NCI-H2029 treated with DMSO at 0.1 percent for 48 hours (cell line): ENCODE measurements at places on chromosomes 12 and 14.

DNA sequence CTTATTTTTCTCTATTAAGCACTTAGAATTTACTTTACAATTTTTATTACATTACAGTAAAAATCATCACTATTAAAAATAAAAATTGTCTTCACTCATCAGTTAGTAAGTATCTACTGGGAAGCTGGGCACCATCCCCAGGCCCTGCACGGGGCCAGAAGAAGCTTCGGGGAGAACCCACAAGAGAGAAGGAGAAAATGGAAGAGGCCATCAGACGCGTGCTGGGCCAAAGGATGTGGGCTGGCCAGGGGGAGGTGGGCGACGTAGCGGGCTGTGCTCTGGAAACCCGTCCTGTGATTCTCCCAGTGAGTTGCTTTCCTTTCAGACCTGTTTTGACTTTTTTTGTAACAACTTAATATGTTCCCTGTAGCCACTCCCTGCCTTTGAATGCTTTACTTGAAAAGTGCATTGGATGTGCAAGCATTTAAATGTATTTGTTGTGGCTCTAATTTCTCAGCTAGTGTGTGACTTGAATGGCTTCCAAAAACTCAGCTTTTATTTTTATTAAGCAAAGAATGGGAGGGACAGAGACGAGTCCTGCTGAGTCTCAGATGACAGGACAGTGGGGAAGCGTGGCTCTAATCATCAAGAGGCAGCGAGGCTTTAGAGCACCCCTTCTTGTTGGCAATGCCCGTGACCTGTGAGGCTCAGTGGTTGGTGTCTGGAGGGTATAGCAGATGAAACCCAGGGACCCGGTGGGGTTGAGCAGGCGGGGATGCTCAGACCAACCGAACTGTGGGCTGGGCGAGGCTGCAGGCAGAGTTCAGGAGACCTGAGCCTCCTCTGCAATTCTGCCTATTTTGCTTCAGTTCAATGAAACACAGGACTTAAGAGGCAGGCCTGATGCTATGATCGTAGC lies 38.8 kb downstream of the SYNE3 start:
- DNase-seq: no peak

DNA sequence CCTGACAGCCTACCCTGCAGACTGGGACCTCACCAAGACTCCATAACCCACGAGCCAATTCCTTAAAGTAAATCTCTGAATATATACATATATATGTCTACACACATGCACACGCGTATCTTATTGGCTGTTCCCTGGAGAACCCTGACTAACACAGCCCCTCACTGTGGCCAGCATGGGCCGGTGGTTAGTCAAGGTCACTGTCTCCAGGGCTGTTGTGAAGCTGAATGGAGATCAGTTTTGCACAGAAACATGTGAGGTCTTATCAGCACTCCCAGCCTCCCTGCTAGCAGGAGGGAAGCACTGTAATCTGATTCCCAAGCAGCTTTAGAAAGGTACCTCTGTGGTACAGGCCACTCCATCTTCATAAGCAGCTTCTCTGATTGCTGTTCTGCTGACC lies 46.6 kb upstream of the PLEKHG6 start:
- peak; percentile 90 for DNase-seq

DNA sequence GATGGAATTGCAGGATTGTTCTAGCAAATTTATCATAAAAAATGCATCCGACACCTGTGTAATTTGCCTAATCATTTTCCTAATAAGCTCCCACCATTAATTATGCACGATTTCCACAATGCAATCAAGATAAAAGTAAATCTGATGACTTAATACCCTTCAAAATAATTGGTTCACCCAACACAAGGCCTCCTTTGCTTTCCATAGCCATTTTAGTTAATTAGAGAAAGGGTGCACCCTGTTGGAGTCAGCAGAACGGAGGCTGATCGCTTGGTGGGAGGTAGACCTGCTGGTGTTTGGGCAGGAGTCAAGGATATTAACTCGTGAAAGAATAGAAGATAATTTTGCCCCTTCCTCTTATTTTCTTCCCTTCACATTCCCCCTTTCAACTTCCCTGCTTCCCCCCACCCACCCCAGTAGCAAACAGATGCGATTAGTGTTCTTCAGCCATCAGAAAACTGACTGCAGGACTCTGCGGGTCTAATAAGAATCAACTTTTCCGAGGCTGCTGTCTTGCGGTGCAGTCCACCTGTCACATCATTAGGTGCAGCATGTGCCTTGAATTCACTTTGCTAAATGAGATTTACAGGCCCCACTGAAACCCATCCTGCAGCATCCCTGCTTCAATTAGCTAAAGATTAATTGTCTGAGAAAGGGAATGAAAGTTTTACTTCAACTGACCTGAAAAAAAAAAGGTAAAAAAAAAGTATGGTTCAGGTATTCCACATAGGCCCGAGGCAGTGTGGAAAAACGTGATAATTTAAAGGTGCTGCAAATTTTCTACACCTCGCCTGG lies 553.7 kb upstream of the LMO3 start:
- no peak for DNase-seq

- no peak for DNase-seq
These were observed 43.5 kb downstream of the LRTM2 start for GRCh38 chr12:1863823-1864222.

DNA sequence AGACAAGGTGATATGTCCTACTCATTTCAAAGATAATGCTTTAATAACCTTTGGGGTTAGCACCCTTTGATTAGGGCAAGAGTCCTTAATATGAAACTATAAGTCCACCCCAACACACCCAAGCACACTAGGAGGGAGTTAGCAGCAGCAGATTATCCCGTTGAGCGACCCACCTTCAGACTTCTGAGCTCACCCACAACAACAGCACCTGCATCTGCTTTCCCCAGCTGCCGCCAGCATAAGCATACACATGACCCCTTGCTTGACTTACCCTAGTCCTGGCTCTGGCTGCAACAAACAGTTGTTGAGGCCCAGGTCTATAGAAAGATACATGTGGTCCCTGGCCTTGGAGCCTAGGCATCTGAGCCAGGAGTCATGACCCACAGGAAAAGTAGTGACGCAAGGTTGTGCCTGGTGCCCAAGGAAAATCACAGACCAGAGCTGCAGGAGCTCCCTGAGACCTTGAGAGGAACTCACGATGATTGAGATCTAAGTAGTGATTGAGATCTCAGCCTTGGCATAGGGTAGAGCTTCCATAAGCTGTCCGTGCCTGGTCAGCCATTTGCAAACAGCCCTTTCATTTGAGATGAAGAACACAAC lies 19.0 kb downstream of the ZDHHC22 start:
- no peak for DNase-seq

DNA sequence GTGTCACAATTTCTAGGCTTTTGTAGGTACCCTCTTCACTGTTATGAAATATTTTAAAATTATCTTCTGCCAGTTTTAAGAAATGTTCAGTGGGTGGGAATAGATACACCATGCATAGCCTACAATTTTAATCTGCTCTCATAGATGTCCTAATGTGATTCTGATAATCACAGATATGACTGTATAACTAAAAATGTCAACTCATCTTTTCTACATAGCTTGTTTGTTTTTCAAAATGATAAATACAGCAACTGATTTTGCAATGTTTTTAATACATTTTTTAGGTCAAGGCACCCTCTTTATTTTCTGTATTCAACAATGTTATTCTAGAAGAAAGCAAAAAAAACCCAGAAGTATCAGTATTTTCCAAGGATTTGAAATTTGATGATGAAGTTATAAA lies 61.6 kb downstream of the LRRC9 start:
- no peak for DNase-seq

- no peak for DNase-seq
These were observed 94.1 kb downstream of the PHLDA1 start for GRCh38 chr12:75937486-75937885.

- DNase-seq: no peak
These were observed 124.6 kb downstream of the KICS2 start for GRCh38 chr12:64097366-64098105.

DNA sequence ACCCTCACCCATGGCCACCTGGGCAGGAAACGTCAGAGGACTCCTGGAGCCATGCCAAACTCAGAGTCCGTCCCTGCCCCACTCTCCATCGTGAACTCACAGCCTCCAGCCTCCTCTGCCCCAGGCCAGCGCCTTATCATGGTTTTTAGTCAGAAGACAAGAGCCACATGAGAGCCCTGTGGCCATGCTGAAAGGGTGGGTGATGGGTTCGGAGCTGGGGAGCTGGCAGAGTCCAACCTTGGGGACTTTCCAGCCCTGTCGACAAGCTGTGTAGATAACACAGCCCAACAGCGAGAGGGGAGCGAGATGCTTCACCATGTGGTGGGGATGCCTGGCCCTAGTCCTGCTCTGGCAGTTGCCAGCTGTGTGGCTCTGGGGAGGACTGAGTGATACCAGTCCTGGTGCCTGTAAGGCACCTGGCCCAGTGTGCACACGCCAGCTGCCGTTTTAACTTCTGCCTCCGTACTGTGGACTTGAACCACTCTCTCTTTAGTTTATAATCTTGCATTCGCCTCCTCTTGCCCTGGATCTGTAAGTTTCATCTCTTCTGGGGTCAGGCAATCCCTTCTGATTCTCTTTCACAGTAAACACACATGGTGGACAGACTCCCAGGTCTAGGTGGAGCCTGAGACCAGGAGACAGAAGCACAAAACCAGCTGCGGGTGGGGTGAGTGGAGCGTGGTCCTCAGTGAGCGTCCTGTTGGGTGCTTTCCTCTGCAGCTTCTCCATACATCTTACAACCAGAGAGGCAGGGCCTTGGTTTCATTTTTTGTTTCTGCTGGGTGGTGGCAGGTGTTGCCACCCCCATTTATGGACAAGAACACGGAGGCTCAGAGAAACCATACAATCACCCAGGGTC lies 55.3 kb downstream of the RIN3 start:
- DNase-seq: no peak
